Activated CD4-positive, CD25-positive, alpha-beta regulatory T cell treated with anti-CD3 and anti-CD28 coated beads, Interleukin-2, amount 50 U/mL, for 16 hours (primary cell): ENCODE measurements at places on chromosomes 3 and 15.

GRCh38 chr15:52960283-52960682, 170.1 kb upstream of the ONECUT1 start:
- DNase-seq = no peak

DNA sequence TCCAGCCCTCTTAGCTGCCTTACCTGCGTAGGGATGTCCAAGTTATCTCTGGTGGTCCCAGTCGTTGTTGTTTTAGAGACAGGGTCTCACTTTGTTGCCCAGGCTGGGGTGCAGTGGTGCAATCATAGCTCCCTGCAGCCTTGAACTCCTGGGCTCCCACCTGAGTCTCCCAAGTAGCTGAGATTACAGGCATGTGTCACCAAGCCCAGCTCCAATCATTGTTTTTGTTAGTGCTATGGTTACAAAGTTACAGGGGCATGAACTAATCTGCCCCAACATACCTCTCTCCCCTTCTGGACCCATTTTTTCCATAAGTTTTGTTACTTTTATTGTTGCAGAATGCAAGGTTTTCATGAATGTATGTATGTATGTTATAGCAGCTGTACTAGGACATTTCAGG, 54.7 kb downstream of the CTDSPL2 start:
- DNase-seq = no peak

- no peak for DNase-seq
Observed at GRCh38 chr3:49803465-49804140, 542 bp downstream of the INKA1 start.

GRCh38 chr3:103977417-103977816, 1389.3 kb upstream of the ALCAM start:
- DNase-seq = no peak

GRCh38 chr3:155015776-155016436, 64.2 kb upstream of the MME start:
- no peak for DNase-seq

DNA sequence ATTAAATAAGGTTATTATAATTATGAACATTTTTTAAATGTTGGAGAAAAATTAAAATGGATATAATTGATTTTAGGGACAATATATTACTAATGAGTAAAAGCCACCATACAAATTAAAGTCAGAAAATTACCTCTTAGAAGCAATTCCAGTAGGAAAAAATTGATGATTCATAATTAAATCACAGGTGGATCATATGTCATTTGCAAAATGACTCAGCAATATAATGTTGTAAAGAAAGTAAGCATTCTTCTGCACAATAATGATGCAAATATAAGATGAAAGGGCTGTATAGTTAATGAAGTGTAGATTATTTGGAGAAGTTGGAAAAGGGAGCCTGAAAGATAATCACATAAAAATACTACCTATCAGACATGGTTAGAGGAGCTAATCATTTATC, 25.8 kb downstream of the ZPLD1 start:
- DNase-seq = no peak

DNA sequence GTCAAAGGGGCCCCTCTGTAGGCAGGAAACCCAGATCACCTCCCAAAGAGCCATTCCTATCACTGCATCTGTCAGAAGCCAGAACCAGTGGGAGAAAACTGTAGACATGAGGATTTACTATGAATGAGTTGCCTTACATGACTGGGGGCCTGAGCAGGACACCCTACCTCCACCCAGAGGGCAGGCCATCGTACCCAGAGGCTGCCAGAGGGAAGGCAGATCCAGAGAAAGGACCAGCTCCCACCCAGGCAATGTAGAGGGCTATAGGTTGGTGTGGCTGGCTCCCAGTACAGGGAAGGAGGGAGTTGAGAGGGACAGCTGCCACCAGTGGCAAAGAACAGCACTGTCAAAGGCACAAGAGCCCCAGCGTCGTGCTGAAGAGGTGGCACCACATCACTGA, 233.2 kb downstream of the OCA2 start:
- DNase-seq = no peak

- DNase-seq = no peak
Observed at GRCh38 chr3:129023909-129024308, 22.8 kb downstream of the EFCC1 start.

DNA sequence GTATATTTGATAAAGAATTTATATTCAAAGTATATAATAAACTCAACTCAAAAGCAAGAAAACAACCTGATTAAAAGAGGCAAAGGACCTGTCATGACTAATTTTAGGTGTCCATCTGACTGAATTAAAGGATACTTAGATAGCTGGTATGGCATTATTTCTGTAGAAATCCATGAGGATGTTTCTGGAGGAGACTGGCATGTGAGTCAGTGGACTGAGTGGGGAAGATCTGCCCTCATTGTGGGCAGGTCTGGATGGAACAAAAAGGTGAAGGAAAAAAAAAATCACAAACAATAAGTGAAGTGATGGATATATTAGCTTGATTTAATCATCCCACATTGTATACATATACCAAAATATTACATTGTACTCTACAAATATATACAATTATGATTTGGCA, 16.6 kb downstream of the ANKRD28 start:
- no peak for DNase-seq

DNA sequence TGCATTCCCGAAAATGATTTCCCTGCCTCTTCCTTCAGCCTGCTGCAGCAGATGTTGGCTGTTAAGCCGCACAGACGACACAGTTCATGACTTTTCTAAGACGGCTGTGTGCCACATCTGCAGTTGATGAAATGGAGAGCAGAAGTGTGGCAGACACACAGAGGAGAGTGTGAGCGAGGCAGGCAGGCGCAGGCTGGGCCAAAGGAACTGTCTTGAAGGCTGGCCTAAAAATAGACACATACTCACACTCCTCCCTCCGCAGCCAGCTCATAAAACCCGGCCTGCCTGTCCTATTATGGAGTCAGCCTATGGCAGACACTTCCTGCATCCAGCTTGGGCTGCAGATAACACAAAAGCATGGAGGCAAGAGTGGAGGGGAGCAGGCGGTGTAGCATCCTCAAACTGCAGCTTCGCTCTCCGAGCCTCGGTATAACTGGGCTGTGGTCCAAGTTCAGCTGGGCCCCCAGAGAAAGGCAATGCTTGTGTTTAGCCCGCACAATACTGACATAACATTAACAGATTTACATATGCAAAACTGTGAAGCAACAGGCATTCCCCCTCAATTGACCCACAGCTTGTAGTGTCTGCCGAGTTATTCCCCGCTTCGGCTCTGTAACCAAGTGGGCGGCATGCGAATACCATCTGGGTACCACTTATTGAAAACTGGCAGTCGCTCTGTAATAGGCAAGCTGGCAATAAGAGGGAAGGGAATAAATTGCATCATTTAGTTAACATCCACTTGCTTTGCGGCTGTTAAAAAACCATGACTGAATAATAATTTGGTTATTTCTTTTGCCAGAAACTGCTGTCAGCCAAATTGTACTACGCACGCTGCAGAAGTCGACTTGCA, 40.8 kb downstream of the FOXP1 start:
- DNase-seq = no peak

GRCh38 chr3:77967621-77968020, 927.7 kb downstream of the ROBO2 start:
- DNase-seq = no peak

GRCh38 chr3:195761123-195761566, 40.4 kb downstream of the MUC20 start:
- DNase-seq = no peak

- DNase-seq = no peak
Observed at GRCh38 chr15:48355377-48355776, 24.1 kb downstream of the DUT start.

DNA sequence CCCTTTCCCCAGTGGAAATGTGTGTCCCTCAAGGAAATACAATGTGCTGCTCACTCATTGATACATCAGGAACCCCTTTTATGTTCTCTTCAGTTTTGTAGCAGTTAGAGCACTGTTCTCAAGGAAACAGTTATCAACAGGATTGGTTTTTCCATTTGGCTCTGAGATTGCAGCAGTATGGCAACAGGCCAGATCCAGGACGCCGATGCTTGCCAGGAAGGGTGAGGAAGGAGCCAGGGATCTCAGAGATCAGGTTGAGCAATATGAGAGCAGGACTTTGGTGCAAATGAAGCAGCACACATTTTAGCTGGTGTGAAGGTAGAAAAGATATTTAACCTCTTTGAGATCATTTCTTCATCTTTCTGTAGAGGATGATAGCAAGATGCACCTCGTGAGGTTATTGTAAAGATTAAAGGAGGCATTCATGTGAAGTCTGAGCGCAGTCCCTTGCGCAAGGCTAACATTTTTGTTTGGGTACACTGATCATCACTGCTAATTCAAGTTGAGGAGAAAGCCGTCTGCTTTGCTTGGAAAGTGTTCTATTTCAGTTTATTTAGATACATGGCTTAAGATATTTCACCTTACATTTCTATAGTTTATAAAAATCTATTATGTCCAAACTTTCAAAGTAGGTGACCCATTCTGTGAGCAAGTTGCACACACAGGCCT, 68.5 kb downstream of the KCNH8 start:
- no peak for DNase-seq

DNA sequence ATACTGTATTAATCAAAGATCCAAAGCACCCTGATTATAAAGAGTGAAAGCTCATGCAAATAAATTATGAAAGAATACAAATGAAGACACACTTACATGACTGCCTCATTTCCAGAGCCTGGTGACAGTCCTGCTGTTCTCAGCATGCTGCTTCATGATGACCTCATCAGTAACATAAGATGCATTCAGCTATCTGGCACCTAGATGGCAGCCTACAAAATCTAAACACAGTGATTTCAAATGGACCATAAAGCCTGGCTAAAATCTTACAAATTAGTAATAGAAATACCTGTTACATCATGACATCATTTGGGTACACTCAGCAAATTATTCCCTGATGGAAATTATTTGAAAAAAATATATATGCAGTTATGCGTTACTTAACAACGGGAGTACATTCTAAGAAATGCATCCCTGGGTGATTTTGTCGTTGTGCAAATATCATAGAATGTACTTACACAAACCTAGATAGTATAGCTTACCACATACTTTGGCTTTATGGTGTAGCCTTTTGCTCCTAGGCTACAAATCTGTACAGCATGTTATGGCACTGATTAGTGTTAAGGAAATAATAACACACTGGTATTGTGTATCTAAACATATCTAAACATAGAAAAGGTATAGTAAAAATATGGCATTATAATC, 207.2 kb downstream of the EPHA3 start:
- no peak for DNase-seq

DNA sequence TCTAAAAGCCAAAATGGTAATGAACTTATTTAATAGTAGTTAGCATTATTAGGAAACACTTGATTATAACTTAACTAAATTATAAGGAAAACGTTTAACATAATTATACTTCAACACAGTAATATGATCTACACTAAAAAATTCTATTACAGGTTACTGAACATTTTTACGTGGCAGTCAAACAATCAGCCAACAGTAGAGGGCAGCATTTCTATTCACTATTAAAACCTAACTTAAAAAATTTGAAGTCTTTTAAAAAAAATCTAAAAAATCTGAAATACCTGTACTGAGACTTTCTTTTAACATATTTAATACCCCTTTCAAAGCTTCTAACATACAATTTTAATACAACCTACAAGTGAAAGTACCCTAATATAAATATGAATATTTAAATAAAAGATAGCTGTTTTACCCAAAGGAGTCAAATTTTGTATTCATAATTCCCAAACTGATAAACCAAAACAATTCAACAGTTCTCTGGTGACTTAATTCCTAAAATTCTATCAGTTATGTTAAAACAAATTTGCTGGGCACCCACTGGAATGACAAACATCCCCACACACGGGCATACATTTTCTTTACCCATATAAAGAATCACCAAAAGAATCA, 41.5 kb downstream of the DLG1 start:
- no peak for DNase-seq
